ENCODE measurements at places on chromosomes 4 and X.

GRCh38 chrX:46873746-46874145, 36.9 kb downstream of the RP2 start:
- DNase-seq: no peak

DNA sequence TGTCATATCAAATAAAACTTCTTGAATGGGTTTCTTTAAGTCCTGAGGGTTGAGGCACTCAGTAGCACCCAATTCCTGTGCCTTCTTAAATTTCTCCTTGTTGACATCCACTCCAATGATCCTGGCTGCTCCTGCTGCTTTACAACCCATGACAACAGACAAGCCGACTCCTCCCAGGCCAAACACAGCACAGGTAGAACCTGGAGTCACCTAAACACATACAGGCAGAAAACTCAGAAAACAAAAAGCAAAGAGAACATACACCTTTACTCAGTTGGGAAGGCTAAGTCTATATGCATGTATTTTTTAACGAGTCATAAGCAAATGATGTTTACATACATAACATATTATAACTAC, 10.3 kb downstream of the ADH6 start:
- DNase-seq: no peak

GRCh38 chrX:2819345-2820135, 9.2 kb upstream of the GYG2 start:
- no peak for DNase-seq

GRCh38 chr4:53208753-53209152, 157.1 kb downstream of the SCFD2 start:
- no peak for DNase-seq

GRCh38 chr4:65773636-65774035, 103.3 kb upstream of the EPHA5 start:
- DNase-seq: no peak

- DNase-seq: no peak
Observed at GRCh38 chr4:169084954-169085353, 74.9 kb upstream of the CBR4 start.

All from renal cortical epithelial cell (primary cell).